CD4-positive, alpha-beta T cell treated with Interleukin-17A for 4 hours (primary cell): ENCODE measurements at places on chromosomes 5 and 9.

DNA sequence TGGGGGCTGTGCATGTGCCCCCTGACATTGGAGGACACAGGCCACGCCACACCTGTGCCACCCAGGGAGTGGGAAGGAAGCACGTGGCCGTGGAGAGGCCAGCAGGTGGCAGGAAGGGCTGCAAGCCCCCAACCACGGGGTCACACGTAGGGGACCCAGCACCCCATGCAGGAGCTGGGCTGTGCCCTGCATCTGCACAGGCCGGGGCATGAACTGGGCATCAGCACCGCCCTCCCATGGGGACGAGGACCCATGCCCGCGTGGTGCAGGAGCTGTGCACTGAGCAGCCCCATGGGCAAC, 13.8 kb upstream of the CLPTM1L start:
- DNase-seq = no peak

GRCh38 chr5:668283-668995, 24.7 kb downstream of the TPPP start:
- no peak for DNase-seq

DNA sequence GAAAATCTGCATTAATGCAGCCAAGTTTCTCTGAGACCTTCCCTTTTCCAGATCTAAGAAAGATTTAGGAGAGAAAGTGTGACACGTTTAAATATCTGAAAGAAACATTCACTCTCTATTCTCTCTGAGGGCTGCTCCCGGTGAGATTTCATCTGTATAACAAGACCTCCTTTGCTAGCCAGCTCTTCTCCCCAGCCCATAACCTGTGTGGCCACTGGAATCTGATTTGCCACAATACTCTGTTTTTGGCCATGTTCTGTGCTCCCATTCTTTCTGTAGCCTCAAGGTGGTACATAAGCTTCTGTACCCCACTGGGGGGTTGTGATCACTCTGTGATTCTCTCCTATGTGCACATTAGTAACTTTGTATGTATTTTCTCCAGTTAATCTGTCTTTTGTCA, 291.0 kb upstream of the SEMA6A start:
- DNase-seq = no peak

DNA sequence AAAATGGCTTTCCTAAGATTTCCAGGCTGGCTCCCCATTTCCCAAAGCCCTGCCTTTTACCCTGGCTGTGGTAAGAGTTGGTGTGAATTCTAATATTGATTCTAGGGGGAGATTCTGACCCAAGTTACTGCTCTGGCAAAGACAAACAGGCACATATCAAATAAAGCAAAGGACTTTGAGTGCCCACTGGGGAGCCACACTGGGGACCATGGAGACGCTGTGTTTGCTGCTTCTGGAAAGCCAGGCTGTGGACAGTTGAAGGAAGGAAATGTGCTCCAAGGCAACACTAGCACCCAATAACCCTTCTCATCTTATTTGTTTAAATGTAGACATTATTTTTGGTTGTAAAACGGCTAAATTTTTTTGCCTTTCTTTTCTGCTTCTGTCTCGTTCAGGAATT, 78.7 kb downstream of the SNCAIP start:
- no peak for DNase-seq

DNA sequence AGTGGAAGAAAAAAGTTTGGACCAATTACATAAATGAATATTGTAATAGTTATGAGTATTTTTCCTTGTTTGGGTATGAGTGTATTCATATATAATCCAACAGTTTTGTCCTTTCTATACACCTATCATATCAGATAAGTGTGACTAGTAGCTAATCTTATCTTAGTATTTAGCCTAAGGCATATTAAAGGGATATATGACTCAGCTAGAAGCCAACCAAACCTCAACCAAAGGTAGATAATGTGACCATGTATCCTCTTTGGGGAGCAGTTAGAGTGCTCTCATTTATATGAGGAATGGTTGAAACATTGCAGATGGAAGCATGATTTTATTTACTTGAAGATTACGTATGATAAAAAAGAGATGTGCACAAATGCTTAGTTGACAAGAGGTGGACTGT, 370.0 kb upstream of the CTNND2 start:
- no peak for DNase-seq

DNA sequence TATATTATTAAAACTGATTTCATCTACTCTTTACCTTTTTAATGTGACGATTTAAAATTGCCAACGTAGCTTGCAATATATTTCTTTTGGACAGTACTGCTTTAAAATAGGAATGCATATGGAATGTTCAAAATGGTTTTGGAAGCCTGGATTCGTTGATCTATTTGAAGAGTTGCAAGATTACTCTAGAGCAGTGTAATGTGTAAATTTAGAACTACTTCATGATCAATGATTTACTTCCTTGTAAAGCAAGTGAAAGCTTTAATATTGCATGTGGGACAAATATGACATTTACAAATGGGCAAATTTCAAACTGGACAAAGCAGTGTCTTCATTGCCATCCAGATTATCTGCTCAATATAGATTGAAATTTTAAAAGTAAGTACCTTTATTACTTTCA, 38.3 kb downstream of the PARP8 start:
- no peak for DNase-seq

DNA sequence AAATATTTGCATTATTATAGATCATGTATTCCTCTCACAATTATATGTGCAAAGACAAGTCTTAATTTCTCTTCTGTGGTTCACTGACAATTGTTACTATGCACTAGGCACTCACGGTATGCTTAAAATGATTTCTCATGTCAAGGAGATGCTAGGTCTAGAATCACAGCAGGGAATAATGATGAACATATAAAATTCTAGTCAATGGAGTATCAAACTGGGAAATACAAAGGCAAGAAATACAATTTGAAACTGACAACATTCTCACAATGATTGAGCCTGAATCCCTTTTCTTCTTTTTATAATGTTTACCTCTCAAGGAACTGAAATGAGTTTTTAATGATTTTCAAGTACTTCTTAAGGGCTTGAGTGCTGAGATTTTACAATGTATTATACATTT, 302.3 kb upstream of the GRAMD2B start:
- DNase-seq = no peak

- DNase-seq = no peak
These were observed 45.9 kb downstream of the C9orf50 start for GRCh38 chr9:129574911-129575585.

- DNase-seq = no peak
These were observed 94.9 kb downstream of the BASP1 start for GRCh38 chr5:17312358-17312757.

DNA sequence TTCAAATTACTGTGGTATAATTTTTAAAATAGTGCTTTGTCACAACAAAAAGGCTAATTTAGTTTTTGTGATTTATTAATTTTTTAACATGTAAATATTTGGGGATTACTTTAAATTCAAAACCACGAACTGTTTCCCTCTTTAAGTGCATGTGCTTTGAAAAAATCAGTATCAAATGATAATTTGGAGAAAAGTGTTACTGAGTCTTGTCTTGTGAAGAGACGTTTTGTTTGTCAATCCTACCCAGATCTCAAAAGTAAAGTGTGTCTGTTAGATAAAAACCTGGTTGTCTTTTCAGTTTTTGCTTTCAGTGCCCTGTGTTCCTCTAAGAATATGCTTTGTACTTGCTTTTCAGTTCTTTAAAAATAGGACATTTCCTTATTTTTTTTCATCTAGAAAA, 7.7 kb downstream of the ZSWIM6 start:
- no peak for DNase-seq

- no peak for DNase-seq
These were observed at the start of gene SLC34A3 for GRCh38 chr9:137230705-137231371. Gene SLC34A3, plus strand, starts transcription at chr9:137230901. Its CDS starts 802 bp downstream, at chr9:137231703.

DNA sequence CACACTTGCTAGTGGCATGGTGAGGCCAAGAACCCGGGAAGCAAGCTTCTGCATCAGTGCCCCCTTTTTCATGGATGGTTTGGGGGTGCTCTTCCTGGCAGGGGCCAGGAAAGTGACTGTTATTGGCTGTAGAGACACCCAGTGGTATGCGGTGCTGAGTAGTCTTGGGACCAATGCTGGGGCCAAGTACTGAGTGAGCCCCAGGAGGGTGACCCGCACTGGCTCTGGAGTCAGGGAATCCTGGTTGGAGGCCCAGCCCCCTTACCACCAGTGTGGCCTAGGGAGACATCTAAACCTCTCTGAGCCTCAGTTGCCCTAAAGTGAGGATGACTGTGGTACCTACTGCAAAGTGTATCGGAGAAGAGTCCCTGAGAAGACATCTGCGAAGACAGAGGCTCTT, 41.2 kb upstream of the SYNPO start:
- DNase-seq = no peak

DNA sequence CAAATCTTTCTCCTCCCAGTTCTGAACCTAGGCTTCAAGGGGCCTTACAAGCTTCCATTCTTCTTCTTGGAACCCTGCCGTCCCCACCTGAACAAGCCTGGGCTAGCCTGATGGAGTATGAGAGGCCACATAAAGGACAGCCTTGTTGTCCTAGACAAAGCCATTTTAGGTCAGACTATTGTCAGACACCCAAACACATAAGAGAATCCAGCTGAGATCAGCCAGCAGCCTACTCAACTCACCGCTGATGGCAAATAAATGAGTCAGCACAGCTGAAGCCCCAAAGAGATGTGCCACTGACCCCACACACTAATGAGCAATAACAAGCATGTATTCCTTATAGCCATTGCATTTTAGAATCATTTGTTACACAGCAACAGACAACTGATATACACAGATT, 33.8 kb downstream of the SVEP1 start:
- no peak for DNase-seq

GRCh38 chr5:33223563-33224284, 217.0 kb upstream of the TARS1 start:
- DNase-seq = no peak

DNA sequence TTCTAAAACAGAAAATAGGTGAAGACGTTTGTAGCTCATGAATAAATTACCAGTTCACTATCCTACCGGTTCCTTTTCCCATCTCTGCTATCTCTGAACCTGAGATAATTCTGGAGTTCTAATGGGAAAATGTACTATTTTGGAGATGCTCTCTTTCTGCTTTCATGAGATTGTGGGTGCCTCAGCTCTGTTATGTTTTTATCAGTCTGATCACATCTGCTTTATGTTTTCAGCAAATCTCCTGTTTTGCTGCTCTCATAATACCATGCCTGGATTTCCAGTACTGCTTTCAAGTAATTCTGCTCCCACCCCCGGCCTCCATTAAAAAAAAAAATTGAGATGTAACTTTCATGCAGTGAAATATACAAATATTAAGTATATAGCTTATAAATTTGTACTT, 9.1 kb upstream of the SUSD1 start:
- DNase-seq = no peak

GRCh38 chr5:147712019-147712418, 70.5 kb downstream of the JAKMIP2 start:
- no peak for DNase-seq

DNA sequence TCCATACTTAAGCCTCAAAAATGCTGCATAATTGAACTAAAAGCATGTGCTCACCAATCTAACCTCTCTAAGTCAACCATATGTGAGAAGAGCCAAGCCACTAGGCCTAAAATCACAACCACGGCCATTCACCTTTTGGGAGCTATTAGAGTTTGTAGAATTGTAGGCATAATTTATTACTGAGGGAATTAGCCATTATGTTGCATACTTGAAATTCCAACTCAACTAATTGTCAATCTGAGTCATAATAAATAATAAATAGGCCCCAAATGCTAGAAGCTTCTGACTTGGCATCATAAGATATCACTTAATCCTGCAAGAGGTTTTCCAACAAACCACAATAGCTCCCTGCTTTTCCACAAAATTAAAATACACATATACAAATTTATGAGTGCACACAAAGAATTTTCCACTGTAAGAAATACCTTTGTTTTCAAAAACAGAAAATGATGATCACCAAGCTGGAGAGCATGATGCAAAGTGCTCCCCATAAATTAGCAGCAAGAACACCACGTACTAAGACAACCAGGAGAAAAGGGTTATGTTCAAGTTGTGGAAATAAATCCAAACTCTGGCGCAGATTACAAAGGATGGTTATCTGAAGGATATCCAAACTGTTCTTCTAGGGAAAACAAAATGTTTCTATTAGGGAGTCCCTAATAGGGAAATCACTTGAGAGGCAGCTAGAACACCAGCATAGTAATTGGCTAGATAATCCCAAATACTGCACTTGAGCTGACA, 250.0 kb upstream of the SLC30A5 start:
- no peak for DNase-seq

GRCh38 chr5:66830636-66831035, 234.4 kb downstream of the MAST4 start:
- no peak for DNase-seq

- no peak for DNase-seq
These were observed 120.6 kb downstream of the PAM start for GRCh38 chr5:102875721-102876123.

DNA sequence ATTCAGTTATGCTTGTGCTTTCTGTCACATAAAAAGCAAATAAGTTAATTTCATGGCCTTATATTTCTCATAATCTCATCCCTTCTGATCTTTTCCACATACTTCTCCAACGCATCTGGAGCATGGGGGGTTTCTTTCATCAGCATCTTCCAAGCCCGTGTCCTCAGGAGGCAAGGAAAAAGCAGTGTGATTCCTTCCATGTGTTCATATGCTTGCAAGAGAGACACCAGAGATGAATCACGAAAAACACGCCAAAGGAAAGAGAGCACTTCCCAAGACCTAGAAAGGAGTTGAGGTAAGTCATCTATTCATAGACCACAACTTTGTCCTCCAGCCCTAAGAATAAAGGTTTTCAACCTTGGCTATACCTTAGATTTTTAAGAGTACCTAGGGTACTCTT, 26.0 kb upstream of the SVEP1 start:
- no peak for DNase-seq

DNA sequence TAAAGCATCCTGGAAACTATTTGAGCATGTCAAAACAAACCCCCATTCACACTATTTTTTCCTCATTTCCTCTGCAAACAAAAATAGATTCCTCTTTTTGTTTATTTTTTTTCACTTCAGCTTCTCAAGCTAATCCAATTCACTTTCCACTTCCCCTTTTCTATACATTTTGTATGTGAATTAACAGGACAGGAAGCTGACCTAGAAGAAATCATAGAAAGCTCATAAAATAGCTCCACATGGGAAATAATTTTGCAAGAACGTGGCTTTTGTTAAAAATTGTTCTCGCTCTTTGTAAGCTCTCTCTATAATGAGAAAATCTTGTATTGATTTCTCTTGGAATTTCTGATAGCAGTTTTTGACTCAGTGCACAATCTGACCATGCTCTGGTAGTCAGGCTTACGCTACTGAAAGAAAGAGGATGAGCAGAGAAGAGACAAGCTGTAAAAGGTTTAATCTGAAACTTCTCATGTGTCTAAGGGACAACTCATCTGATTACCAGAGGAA, 215.8 kb downstream of the ADAMTS12 start:
- no peak for DNase-seq

- no peak for DNase-seq
These were observed 20.1 kb upstream of the FCN2 start for GRCh38 chr9:134860510-134860909.
